Cortex of kidney (tissue), 1 donor: ENCODE measurements at places on chromosomes 3 and 15.

DNA sequence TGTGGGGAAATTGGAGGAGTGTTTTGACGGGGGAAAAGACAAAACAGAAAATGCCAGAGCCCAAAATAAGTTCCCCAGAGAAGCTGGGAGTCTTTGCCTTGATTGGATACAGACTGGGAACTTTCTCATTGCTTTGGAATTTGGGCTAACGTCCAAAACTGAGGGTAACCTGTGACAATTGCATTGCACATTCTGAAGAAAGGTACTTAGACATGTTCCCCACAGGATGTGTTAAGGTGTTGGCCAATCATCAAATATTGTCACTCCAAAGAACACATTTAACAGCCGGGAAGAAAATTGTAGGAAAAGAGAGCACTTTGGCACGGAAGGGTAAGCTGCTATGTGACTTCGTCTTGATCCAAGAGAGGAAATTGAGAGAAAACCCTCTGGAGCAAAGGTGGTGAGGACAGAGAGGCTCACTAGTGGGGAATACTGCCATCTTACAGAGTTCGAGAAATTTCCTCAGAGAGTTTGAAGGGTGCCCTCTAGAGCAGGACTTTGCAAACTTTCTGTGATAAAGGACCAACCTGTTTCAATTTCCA, 619.5 kb upstream of the TBL1XR1 start:
- DNase-seq: no peak

GRCh38 chr3:171494457-171495109, 34.4 kb upstream of the TNIK start:
- no peak for DNase-seq

GRCh38 chr3:52405601-52406110, 39.2 kb downstream of the SEMA3G start:
- DNase-seq: no peak

DNA sequence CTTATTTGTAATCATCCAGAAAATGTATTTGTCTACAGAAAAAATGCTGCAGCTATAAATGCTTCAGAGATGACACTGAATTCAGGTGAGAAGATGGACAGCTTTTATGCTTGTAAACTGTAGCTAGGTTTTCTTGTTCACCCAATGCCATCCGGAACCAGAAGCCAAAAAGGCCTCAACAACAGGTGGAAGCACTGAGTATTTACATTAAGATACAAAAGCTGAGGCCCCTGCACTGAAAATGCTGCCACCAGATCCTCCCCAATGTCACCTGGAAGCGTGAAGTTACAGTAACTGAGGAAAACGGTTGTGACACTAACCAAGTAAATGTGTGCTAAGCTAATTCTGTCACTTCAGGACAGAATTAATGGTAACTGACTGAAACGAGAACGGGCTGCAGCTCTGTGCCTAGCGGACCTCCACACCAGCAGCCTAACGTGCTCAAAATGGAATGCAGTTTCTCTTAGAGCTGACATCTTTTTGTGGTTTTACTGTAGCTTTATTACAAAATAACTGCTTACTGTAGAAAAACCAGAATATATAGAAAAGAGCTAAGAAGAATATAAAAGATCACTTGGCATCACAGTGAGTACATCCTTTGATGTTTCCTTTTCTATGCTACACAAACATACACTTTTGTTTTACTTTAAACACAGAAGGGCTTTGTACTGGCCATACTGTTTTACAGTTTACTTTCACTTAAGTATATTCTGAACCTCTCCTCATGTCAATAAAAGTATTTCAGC, 7.6 kb downstream of the CHSY1 start:
- no peak for DNase-seq

DNA sequence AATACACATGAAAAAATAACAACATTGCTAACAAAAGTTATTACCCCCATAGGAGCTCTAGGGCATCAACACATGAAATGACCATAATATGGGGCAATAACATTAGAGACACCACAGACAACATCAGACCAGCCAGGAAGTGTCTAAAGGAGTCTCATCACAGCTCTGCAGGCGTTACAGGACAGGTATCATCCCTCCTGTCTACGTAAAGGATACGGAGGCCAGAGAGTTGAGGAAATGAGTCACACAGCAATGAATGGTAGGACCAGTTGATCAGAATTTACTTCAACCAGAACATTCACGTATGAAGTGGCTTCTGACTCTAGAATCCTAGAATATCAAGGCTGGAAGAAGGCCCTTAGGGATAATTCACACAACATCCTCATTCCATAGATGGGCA, 1.8 kb downstream of the NME9 start:
- DNase-seq: no peak

GRCh38 chr3:128344052-128344735, 122.5 kb downstream of the DNAJB8 start:
- DNase-seq: no peak

- no peak for DNase-seq
Measured at GRCh38 chr3:82610236-82610635, 848.8 kb upstream of the GBE1 start.

DNA sequence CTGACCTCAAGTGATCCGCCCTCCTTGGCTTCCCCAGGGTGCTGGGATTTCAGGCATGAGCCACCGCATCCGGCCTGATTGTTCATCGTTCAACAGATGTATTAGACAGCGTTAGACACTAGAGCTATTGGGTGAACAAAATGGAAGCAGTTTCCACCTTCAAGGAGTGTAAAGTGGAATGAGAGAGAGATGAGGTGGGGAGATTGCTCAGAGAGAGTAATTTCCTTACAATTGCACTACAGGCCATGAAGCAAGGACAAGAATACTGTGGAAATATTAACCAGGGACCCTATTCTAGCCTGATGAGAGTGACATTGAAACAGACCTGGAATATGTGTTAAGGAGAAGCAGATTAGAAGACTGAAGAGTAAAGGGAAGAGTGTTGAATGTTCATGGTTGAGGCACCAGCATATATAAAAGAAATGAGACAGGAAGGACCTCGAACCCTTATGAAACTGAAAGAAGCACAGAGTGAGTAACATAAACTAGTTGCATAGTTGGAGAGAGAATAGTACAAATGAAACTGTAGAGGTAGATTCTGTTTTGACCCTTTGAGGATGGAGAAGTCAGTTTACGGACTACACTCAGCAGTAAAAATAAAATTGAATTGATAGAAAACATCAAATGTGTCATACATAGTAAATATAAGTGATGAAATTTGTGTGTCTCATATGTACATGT, 7.2 kb downstream of the RTF1 start:
- DNase-seq: no peak

DNA sequence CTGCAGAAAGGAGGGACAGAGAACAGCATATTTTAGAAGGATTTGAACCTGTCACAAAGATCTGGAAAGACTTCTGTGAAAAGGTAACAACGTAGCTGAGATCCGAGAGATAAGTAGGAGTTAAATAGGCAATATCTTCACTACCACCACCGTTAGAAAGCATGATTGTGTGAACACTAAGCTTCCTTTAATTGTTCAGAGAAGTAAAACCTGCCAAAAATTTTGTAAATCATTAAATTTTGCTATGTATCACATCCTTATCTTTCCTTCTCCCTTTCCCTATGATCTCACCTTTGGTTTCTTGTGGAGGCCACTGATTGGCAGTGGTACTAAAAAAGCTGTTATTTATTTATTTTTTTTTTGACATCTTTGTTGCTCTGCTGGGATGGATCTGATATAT, 346.9 kb downstream of the NLGN1 start:
- DNase-seq: no peak

- DNase-seq: no peak
Measured at GRCh38 chr3:7950890-7951289, 550.7 kb upstream of the LMCD1 start.

DNA sequence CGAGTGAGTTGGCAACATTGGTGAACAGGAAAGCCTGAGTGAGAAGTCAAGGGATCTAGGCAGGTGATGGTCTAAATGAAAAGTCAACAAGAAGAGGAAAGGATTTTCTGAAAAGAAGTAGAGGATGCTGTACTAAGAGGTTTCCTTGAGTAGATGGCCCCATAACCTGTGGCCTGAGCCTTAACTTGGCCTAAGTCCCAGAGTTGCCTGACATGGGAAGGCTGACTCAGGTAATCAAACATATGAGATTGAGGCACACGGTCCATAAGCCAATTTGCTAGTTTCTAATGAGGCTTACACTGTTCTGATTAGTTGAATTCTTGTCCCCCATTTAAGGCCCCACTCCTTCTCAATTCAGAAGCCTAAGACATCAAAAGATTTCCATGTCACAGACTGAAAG, 262.5 kb upstream of the LMCD1 start:
- no peak for DNase-seq

DNA sequence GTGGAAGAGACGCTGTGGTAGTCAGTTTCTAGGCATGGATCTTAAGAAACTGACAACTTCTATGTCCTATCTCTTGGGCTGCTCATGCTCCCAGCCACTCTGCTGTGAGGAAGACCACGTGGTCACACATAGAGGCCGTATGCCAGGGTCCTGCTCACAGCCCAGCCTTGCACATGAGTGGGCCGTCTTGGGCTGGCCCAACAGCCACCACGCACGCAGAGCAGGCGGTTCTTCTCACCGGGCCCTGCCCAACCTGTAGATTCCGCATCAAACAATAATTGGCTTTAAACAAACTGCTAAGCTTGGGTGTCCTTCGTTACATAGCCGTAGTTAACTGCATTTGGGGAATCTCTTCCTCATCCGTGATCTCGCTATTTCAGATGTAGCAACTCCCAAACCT, 26.0 kb downstream of the SLC41A3 start:
- no peak for DNase-seq

DNA sequence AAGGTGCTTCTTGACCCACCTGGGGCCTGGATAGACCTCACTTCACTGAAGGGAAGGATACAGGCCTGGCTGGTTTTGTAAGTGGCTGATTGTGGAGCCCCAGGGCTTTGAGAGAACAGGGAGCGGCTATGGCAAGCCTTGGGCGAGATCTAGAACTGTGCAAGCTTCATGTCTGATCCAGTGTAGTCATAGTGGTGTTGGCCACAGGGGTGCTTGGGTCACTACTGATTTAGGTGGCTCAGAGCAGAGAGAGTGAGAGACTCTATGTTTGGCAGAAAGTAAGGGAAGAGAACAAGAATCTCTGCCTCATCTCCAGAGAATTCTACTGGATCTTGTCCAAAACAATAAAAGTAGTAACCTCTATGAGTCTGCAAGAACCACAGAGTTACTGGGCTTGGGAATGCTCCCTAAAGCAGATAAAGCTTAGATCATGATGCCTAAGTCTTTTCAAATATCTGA, 394.2 kb upstream of the EPHA3 start:
- DNase-seq: no peak

- no peak for DNase-seq
Measured at GRCh38 chr3:128492671-128493569, at the start of gene GATA2. TSS of gene GATA2 (minus strand) at chr3:128493201. CDS start at chr3:128487031, 6,170 bp downstream.

- DNase-seq: no peak
Measured at GRCh38 chr15:67969892-67970291, 84.2 kb upstream of the PIAS1 start.

GRCh38 chr3:53346922-53347260, 452 bp downstream of the DCP1A start:
- DNase-seq: no peak

DNA sequence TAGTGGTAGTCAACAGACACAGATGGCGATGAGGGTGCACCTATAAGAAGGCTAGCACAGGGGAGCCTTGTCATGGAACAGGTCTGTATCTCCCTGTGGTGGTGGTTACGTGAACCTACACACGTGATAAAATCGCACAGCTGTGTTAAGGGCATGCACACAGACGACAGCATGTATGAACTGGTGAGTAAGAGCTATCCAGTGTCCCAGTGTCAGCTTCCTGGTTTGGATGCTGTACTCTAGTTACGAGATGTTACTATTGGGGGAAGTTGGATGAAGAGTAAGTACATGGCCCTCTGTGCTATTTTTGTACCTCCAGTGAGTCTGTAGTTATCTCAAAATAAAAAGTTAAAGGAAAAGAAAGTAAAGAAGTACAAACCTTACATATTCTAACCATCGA, 38.2 kb downstream of the MTMR10 start:
- DNase-seq: no peak

GRCh38 chr3:42736081-42736480, 33.5 kb upstream of the HHATL start:
- no peak for DNase-seq

DNA sequence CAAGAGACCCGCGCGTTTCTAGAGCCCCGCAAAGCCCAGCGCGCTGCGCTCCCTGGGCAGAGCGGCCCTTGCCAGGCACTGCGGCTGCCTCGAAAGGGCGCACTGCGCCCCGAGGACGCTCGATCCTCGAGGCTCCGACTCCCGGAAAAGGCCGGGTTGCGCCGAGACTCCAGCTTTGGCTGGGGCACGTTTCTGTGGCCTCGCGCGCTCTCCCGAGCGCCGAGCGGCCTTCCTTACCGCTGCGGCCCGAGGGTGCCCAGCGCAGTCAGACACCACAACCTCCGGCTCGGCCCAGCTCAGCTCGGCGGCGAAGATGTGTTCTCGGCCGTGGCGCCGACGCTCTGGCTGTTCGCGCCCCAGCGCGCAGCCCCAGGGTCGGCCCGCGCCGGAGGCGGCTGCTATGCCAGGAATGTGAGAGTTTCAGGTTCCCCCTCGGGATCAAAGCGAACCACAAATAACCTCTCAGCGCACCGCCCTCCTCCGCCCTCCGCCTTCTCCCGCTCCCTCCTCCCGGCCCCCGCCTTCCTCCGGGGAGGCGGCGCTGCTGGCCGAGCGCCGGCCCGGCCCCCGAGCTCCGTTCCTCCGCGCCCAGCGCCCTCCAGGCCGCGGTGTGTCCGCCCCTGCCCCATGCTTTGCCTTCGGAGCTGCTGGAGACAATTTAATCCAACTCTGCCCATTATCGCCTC, at the start of gene AMOTL2:
Gene AMOTL2 (minus strand): TSS at position 343 of the 686 bp plus-strand sequence. CDS start 3,014 bp downstream, outside the sequence.
- no peak for DNase-seq

GRCh38 chr15:27635916-27636315, 463.2 kb downstream of the OCA2 start:
- no peak for DNase-seq

DNA sequence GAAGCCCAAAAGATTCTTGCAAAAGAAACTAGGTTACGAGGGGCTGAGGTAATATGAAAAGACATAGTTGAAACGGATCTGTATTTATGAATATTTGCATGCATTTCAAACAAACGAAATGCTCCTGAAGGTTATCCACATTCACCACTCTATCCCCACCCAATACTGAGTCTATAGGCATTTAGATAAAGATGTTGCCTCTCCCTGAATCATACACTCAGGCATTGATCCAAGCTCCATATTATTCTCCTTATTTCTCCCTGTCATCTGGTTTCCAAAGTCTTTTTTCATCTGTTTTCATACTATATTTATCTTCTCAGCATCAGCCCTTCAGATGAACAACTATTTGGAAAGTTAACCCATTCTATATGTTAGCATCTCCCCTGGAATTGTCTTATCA, 492.5 kb upstream of the TGFBR2 start:
- no peak for DNase-seq

DNA sequence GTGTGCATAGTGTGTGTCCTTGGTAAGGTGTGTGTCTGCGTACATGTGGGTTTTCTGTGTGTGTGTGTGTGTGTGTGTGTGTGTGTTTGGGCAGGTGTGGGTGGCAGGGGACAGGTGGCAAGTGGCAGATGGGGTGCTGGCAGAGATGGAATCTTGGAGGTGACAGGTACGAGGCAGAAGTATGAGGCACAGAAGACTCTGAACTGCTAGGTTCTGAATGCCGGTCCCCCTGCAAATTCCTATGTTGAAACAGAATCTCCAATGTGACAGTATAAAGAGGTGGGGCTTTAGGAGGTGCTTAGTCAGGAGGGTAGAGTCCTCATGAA, 29.8 kb downstream of the SRPRB start:
- DNase-seq: no peak

- no peak for DNase-seq
Measured at GRCh38 chr3:186427627-186428281, 65.7 kb upstream of the DGKG start.
